AG08396 (cell line): ENCODE measurements at places on chromosomes 3 and 15.

DNA sequence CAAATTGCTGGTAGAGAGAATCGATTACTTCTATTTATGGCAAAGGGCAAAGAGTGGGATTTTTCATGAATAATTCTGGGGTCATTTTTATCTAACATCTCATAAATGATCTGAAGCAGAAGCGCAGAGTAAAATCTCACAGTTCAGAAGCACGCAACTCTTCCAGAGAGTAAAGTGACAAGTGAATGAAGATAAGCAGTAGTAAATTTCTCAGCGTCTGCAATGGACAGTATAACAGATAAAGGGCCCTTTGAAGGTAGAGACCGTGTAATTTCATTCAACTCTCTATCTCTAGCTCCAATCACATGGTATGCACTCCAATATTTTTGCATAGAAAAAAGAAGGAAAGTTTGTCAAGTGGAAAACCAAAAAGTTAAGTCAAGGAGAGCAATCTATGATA is 521.1 kb upstream of the NECTIN3 start:
- no peak for DNase-seq

DNA sequence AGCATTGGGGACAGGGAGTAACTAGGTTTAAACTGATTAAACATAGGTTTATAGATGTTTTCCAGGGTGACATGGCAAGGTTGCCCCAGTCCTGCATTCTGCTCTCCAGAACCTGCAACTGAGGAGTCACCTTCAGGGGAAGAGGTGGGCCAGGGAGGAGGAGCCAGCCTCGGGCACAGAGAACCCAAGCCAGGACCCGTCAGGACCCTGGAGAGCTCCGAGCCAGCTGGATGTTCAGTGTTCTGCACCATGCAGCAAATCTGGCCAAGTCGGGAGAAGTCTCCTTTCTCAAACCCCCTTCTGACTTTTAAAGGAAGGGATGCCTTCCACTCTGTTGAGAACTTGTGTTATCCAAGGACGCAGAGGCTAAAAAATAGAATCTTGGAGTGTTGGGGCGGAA is 62.1 kb upstream of the SLC6A11 start:
- peak; percentile 71 for DNase-seq

DNA sequence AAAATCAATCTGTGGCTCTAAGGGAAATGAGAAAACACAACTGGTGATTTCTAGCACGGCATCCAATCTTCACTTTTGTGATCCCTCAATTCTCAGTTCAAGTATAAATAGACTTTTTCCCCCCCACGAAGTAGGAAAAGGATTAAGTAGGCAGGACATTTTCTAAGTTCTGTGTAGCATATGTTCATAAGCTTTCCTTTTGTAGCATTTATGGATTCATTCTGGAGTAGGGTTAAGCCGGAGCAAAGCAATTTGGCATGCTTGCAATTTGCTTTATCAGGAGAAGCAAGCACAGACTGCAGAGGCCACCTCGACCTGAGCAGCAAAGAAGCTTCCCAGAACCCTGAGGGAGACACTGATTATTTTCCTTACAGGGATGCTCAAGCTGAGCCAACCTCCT is 66.3 kb downstream of the FHIT start:
- no peak for DNase-seq

DNA sequence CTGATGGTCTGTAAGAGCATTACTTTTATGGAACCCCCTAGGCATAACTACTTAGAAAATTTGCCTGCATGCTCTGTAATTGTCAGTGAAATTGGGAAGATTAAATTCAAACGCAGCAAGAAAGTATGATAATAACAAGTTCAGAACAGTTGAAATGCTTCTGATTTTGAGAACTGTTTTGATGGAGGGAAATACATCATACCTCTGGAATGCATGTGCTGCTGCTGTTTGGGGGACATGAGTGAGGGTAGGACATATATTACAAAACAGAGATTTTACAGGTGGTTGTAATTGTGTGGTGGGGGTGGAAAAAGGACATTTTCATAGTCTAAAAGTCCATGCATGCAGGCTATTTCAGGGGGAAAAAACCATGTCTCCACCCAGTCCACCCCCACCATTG is 135.0 kb upstream of the DPH6 start:
- no peak for DNase-seq

- no peak for DNase-seq
These were observed 19.4 kb downstream of the NEK10 start for GRCh38 chr3:27349832-27350231.

DNA sequence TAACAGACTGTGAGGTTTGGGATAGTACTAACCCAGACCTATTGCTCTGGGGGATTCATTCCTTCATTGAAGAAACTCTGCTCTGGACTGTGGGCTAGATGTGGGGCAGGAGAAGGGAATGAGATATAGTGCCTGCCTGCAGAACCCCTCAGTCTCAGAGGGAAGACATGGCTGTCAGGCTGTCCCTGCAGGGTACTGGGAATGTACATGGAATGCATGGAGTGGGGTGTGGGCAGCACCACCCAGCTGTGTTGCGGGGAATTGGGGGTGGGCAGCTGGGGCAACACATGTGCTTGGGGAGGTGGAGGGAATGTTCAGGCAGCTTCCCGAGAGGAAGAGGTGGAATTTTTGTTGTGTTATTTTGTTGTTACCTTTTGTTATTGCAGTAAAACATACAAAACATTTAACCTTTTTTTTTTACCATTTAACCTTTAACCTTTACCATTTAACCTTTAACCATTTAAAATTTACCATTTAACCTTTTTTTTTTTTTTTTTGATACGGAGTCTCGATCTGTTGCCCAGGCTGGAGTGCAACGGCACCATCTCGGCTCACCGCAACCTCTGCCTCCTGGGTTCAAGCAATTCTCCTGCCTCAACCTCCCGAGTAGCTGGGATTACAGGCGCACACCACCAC is 7.3 kb downstream of the PAQR5 start:
- DNase-seq, result no peak

- DNase-seq, result no peak
These were observed 8.7 kb downstream of the ZNF774 start for GRCh38 chr15:90360746-90361145.

DNA sequence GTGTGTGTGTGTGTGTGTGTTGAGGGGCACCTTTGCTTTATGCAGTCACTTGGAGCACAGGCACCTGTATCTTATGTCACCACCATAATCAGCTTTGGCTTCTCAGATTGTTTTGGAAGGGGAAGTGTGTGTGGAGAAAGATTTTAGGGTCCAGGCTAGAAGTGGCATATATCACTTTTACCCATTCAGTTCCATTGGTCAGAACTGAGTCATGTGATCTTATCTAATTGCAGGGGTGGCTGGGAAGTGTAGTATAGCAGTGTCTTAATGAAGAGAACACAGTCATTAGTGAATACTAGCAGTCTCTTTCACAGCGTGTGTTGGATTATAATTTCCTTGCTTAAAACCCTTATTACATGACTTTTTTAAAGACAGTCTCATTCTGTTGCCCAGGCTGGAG is 20.6 kb downstream of the NCK1 start:
- no peak for DNase-seq

GRCh38 chr15:62658498-62658897 is 384.0 kb upstream of the TPM1 start:
- DNase-seq, result no peak

- no peak for DNase-seq
These were observed 60.5 kb upstream of the GLCE start for GRCh38 chr15:69099941-69100340.

DNA sequence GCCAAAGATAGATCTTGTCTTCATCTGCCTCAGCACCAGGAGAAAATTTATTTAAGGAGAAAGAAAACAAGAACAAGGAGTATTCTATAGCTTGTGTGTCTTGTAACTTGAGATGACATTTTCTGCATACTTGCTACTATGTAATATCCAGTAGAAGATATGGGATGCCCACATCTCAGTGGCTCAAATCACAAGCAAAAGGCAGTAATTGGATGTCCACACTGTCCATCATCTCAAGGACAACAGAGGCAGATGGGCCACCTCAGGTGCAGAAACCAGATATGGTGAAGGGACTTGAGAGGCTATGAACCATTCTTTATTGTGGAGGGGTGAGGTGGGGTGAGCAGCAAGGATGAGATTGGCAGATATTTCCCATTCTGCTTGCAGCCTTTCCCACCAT is 309.0 kb downstream of the GBE1 start:
- DNase-seq, result no peak
